ENCODE measurements at places on chromosomes 6 and 20.
A peak's percentile ranks its signal among the peaks of the same experiment; 100 is the strongest.

DNA sequence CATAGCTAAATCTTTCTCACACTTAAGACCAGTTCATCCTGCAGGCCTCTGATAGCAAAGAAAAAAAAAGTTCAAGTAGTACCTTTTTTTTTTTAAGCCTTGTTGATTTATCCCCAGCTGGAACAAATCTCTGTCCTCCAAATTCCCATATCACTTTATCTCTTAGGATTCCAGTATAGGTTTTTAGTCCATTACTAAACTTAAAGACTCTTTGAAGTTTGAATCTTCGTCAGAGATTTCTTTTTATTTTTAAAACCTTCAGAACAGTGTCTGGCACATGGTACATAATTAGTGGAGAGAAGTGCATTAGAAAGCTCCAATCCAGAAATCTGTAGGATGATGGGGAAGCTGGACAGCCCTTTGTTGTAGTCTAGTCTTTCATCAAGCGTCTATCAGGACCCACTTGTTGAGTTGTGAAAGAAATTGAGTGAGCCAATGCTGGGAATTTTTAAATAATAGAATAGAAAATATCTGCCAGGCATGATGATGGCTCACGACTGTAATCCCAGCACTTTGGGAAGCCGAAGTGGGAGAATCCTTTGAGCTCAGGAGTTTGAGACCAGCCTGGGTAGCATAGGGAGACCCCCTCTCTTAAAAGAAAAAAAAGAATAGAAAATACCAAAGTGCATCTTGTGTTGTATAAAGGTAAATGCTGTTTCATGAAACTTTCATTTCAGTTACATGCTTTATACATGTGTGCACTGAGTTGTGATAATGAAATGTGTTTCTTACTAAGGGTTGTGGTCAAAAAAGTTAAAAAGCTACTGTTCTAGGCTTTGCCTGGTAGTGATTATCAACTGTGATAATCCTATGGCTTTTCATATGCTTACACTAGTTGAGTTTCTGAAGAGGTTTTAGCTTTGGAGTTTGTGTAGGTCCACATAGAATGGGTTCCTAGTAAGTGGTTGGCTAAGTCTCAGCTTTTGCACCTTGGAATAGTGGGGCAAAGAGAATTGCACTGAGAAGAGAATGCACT lies 3.2 kb downstream of the NFYA start:
- DNase-seq = no peak

- DNase-seq = no peak
Measured at GRCh38 chr6:18218233-18218632, 46.1 kb downstream of the DEK start.

DNA sequence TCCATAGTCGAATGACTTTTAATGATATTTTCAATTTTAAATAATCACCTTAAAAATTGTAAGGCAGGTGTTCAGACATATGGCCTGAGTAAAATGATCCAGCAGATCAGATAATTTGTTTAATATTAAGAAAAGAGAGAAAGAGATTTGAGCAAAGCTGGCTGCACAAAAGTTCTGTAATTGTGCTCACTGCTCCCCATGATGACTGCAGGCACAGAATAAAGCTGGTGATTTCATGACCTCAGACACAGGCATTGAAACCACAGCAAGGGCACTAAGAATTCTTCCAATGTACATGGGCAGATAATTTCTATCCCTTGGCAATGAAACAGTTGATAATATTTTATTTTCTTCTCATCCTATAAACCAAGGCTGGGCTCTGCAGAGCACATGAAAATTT lies 553.1 kb downstream of the NKAIN2 start:
- no peak for DNase-seq

- DNase-seq = peak; percentile 66
Measured at GRCh38 chr6:16251706-16252105, 13.3 kb downstream of the GMPR start.

- peak; percentile 81 for DNase-seq
Measured at GRCh38 chr6:44084231-44085014, 42.8 kb downstream of the MRPL14 start.

- DNase-seq = no peak
Measured at GRCh38 chr20:59818911-59819310, 114.5 kb downstream of the SYCP2 start.

GRCh38 chr20:24894488-24894887 lies 54.6 kb upstream of the CST7 start:
- DNase-seq = no peak

DNA sequence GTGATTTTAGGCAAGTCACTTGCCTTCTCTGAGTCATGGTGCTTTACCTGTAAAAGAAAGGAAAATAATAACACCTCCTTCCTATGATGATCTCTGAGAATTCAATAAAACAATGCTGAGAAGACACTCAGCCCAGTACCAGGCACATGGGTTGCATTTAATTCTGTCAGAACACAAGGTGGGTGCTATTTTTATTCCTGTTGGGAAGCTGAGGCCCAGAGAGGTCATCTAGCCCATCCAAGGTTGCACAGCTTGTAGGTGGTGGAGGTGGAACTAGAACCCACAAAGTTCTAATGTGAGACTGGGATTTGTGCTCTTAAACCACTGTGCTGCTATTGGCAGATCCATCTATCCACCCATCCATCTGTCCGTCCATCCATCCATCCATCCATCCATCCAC lies 39.6 kb upstream of the PTGIS start:
- no peak for DNase-seq

- DNase-seq = no peak
Measured at GRCh38 chr20:9261781-9262180, 192.9 kb downstream of the PLCB4 start.

DNA sequence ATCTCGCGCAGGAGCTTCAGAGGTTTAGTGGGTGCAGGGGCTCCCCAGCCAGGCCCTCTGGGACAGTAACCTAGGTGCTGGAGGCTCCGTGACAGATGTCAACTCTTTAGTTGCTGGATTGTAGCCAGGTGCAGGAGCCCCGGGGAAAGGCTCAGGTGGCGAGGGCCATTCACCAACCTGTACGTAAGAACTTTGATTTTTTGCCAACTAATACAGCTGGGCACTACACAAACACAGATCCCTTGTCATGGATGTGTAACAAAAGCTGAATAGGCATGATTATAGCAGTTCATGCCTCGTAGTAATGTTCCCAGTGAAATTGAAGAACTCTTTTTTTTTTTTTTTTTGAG lies 82.6 kb downstream of the CDC5L start:
- no peak for DNase-seq

DNA sequence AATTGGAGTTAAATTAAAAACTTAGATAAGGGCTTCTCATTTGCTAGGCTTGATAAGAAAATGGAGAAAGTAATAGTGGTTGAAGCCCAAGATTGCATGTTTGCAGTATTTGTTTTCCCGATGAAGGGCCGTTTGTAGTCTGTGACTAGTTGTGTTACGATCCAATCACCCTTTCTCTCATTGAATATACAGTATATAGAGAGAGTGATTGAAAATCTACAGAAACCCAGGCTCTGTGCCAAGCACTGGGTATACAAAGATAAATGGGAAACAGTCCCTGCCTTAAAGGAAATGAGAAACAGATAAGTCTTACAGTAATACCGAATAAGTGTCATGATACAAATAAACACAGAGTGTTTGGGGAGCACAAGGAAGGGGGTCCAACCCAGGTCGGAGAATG lies 55.2 kb upstream of the CDKAL1 start:
- DNase-seq = no peak
